ENCODE measurements at places on chromosomes 7 and 10.

DNA sequence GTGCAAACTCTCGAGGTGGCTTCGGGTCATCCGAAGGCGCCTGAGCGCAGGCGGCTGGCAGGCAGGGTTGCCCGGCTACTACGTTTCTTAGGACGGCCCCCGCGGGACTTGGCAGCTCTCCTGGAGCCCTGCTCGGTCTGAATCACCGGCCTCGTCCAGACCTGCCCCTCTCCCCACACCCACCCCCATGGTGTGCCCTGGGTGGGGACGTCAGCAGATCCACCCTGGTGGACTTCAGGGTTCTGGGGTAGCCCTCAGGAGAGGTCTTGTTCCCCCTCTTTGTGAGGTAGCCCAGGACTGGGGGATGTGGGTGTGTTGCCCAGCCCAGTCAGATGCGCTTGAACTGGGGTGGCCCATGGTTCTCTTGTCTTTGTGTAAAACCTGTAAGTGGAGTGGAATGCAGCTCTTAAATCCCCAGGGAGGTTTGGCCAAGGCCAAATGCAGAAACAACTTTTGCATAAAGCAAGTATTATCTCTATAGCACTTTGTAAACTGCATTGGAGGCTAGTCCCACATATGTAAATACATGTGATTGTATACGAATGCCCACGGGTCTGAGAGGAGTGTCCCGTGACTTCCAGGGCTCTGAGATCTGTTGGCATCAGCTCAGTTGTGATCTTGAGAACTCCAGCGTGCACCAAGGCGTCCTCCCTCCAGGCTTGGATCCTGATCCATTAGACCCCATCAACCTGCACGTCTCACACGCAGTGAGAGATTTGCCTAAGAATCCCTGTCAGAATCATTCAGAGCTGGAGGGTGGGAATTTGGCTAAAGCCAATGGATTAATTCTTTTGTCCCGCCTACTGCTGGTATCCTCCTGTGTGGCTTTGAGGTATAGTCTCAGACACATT lies 1.8 kb downstream of the PFKFB3 start:
- DNase-seq = peak; percentile 24

DNA sequence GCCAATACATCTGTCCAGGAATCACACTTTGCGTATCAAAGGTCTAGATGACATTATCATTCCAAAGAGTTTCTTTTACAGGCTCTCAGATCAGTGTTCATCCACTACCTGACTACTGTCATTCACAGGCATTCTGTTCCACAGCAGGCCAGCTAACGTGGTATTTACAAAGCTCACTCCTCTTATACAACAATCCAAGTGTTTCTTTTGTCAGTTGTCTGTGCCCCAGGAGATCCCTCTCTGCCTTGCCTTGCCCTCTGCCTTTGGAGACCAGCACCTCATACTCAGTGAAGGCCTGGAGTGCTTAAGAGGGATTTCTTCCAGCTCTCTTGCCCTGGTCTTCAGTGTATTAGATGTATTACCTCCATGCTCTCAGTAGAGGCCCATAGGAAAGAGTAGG lies 34.6 kb upstream of the CC2D2B start:
- DNase-seq = no peak

DNA sequence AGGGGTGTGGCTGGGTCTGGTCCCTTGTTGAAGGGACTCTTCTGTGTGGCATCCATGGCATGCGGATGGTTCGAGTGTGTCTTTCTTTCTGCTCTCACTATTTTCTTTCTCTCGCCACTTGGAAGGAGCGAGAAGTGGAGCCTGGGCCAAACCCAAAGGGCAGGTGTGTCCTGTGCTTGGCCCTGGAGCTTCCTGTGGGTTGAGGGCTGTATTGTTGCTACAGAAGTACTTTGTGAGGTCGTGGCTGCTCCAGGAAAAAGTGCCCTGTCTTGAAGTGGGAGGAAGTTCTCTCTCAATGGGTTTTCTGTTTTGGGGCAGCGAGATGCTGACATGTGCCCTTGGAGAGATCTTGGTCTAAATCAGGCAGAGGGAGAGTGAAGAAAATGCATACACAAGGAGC lies 72.0 kb downstream of the DOCK1 start:
- DNase-seq = no peak

- DNase-seq = peak; percentile 58
Observed at GRCh38 chr7:8176370-8177081, 85.4 kb downstream of the ICA1 start.

- no peak for DNase-seq
Observed at GRCh38 chr10:93080350-93081046, 6.8 kb downstream of the CYP26A1 start.

DNA sequence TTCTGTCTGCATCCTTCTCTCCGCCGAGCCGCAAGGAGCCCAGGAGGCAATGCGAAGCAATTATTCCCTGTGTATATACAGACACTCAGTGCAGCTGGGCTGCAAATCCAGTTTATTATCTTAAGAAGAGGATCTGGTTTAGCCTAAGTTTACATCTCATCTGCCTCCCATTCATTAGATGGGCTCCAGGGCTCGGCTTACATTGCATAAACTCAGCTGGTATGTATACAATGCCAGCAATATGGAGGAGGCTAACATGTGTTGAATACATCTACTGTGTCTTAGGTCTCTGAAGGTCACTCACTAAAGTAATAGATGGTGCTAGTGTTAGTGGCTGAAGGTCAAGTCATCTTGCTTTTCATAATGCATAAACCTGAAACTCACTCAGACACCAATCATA lies 996.8 kb downstream of the KCNMA1 start:
- DNase-seq = no peak

DNA sequence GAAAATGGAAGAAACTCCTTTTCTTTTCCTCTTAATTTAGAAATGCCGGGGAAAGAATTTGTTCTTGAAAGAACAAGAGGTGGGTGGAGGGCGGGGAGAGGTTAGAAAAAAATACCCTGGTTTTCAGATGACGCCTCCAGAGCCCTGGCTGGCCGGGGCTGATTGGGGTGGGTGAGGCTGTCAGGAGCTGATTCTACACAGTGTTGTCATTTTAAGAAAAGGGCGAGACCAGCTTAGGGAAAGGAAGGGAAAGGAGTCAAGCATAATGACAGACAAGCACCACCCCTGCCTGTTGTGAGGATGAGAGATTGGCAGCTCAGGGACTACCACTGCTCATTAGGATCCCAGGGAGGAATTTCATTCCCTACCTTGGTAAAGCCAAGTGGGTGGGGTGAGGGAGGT lies 9.9 kb upstream of the FAM180A start:
- no peak for DNase-seq

DNA sequence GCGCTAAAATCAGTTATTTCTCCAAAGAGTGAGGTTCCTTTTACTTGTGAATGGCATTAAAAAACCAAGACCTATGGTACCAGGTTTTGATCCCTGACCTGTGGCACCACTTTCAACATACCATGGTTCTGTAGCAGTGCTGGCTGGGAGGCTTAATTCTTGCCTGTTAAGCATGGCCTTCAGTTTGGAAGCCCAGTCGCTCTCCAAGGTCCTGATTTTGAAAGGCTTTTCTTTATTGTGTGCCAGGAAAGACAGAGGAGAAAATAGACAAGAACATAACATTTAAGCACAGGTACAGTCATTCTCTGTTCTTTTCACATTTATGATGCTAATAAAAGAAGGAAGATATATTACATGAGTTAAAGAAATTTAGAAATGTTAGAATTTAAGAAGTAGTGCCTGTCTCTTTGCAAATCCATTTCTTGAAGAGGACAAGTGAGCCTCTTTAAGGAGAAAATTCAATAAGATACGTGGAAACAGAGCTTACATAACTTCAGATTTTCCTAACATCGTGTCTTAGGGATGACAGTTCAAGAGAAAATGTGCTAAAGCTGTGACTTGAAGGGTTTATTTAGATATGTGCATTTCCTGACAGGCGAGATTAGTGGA lies 357.6 kb downstream of the DPP6 start:
- DNase-seq = no peak

DNA sequence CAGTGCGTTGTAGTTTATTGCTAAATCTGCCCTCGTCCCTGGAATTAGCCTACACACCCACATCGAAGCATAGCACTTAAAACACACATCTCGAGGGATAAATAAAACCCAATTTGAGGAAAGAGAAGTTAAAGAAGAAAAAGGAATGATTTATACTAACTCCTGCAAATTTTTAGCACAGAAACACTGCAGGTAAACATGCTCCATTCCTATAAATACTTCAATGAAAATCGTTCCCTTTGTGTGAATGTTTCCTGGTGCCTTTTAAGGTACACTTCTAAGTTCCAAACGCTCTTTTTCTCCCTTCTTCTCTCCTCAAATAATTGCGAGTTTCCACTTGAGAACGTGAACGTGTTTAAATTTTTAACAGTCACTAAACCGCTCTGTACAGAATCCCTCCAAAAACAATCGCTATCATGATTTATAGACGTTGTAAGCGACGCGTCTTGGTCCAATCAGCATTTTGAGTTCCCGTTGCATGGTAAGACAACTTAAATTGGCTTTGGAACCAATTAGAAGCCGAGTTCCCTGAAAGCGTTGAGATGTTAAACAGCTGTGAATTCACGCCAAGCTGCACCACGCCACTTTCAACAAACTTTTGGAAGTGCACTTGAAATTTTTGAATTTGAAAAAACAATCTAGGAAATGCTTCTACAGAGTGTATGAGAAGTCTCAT lies 12.5 kb upstream of the EBLN1 start:
- no peak for DNase-seq

- DNase-seq = no peak
Observed at GRCh38 chr10:14023673-14024328, 306.9 kb downstream of the FRMD4A start.

DNA sequence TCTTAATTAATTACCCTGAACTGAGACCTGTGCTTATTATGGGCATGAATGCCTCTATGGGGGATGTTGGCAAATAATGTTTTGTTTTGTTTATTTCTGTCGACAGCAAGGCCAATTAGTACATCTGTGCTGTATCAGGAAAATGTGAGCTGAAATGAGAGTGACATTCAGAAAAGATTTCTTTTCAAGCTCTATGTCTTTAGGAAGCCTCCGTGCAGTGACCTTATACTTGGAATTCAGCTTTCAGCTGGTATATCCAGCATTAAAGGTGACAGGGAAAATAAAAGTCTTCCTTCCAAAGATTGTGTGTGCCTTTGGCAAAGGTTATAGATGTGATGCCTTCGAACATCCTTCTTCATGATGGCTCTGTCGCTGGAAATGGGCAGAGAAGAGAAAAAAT lies 1061.1 kb downstream of the SORCS3 start:
- DNase-seq = no peak

GRCh38 chr7:20197125-20197748 lies 19.9 kb downstream of the MACC1 start:
- DNase-seq = no peak

DNA sequence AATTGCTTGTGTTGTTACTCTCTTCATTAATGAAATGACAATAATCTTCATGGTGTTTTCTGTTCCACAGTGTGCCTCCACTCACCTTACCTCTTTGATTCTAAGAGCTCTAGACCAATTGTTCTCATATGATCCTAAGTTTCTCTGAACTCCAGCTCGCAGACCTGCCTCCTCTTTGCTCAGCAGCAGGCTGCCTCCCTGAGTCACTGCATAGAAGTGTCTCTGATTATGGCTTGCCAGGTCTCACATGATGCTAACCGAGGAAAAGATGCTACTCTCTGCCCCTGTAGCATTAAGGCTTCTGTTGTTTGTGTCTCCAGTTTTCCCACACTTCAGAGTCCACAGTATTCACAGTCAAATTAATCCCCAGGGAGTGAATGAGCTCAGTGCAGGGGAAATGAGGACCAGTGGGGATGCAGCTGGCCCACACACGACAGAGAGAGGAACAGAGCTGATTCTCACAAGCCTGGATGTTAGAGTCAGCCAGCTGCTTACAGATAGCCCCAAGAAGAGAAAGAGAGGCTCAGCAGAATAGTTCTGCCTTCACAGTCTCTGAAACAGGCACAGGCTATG lies 145.9 kb upstream of the EGR2 start:
- no peak for DNase-seq

DNA sequence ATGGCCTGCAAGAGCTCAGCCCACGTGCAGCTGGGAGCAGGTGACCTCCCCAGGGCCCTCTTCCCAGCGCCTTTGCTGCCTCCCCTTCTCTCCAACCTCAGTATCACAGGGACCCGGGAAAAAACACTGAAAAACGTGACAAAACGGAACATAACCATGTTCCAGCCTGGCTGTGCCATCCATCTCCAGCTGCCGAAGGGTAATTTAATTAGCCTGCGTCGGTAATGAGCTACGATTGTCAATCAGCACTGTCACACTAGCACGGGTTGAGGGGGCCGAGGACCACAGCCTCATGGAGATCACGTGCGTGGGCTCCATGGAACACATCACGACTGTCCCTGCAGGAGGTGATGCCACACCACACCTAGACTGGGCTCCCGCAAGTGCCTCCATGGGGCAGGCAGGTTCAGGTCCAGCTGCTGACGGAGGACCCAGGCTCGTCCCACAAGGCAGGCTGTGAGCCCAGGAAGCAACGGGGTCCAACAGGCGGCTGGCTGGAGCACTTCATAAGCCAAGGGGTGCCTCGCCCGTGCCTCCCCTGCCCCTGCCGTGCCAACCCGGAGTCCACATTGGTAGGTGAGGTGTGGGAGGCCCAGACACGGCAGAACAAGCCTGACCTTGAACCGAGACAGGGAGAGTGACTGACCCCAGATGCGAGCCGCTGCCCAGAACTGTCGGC lies 199.5 kb downstream of the ELFN1 start:
- no peak for DNase-seq

GRCh38 chr10:124725171-124725631 lies 19.0 kb downstream of the FAM53B start:
- no peak for DNase-seq
